ENCODE measurements at places on chromosomes 6 and 20.
A peak's percentile ranks its signal among the peaks of the same experiment; 100 is the strongest.

GRCh38 chr20:10167040-10167439, 51.6 kb upstream of the SNAP25 start:
- peaks cover 2% of the 10 kb centered on the region for H3K4me1 ChIP-seq
- H3K36me3 ChIP-seq, result no peaks in the 10 kb centered on the region
- H3K27ac ChIP-seq, result no peak overlapping the region

DNA sequence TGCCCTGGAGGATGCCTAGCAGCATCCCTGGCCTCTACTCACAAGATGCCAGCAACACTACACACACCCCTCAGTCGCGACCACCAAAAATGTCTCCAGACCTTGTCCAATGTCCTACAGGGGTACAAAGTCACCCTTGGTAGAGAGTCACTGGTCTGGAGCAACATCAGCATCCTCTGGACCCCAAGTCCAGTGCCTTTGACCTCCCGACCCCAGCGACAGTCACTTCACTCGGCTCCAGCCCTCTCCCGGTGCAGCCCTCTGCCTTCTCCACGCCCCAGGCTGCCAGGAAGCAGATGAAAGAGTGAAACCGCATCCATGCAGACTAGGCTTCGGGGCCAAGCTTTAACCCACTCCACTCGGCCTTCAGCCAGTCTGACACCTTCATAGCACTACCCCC, 92.0 kb upstream of the SRSF6 start:
- H3K4me1 ChIP-seq, result no peaks in the 10 kb centered on the region
- H3K4me3 ChIP-seq, result no peak overlapping the region
- no peak overlapping the region for H3K27ac ChIP-seq
- no peak for DNase-seq
- no peaks in the 10 kb centered on the region for H3K36me3 ChIP-seq

GRCh38 chr6:34696189-34696738, 303 bp downstream of the ILRUN start:
- DNase-seq, result no peak
- H3K4me3 ChIP-seq, result peak overlapping the region; percentile 93
- H3K4me1 ChIP-seq, result peaks cover 45% of the 10 kb centered on the region
- peak overlapping the region; percentile 96 for H3K27ac ChIP-seq
- peaks cover 12% of the 10 kb centered on the region for H3K36me3 ChIP-seq

- DNase-seq, result no peak
- no peaks in the 10 kb centered on the region for H3K4me1 ChIP-seq
- no peak overlapping the region for H3K4me3 ChIP-seq
- H3K36me3 ChIP-seq, result peaks cover 16% of the 10 kb centered on the region
These were observed 310.7 kb upstream of the PREP start for GRCh38 chr6:105713474-105714118.

DNA sequence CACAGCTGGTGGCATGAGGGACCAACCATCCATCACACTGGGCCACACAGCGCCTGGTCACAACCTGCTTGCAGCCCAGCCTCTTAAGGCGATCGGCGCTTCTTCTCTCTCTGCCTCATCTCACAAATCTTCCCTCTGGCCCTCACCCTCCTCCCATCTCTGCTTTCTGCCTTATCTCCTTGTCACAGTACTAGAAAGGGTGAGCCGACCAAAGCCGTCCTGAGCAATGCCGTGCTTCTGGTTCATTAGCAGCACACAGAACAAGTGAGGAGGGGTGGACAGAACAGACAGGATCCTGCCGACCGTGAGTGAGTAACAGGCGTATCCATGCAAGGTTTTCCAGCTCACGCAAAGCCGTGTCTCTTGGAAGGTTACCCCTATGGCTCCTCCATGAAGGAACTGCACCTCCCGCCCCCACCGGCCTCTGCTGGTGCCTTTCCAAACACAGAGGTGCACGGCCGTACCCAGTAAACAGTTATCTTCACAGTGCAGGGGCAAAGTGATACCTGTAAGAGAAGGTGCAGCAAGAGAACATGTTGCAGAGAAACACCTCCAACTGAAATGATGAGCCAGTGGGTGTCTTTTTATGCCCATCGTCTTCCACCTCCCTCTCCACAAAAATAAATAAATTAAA, 331.7 kb downstream of the FARS2 start:
- H3K27ac ChIP-seq, result peak overlapping the region; percentile 43
- no peak overlapping the region for H3K4me3 ChIP-seq
- peaks cover 25% of the 10 kb centered on the region for H3K36me3 ChIP-seq
- H3K27me3 ChIP-seq, result no peaks in the 10 kb centered on the region
- no peak for DNase-seq

- peaks cover 15% of the 10 kb centered on the region for H3K4me1 ChIP-seq
- H3K36me3 ChIP-seq, result peaks cover 25% of the 10 kb centered on the region
- H3K27me3 ChIP-seq, result peaks cover 4% of the 10 kb centered on the region
- H3K4me3 ChIP-seq, result peak within 1 kb of the TSS; percentile 96
These were observed at the start of gene CMTR1 for GRCh38 chr6:37432916-37433656. Gene CMTR1, plus strand, starts transcription at chr6:37433221. Its CDS starts 2,409 bp downstream, at chr6:37435630.

- no peak for DNase-seq
- no peaks in the 10 kb centered on the region for H3K27me3 ChIP-seq
- no peak overlapping the region for H3K27ac ChIP-seq
- peaks cover 41% of the 10 kb centered on the region for H3K36me3 ChIP-seq
- H3K4me1 ChIP-seq, result peaks cover 12% of the 10 kb centered on the region
These were observed 111.8 kb downstream of the UBE3D start for GRCh38 chr6:82953871-82954270.

DNA sequence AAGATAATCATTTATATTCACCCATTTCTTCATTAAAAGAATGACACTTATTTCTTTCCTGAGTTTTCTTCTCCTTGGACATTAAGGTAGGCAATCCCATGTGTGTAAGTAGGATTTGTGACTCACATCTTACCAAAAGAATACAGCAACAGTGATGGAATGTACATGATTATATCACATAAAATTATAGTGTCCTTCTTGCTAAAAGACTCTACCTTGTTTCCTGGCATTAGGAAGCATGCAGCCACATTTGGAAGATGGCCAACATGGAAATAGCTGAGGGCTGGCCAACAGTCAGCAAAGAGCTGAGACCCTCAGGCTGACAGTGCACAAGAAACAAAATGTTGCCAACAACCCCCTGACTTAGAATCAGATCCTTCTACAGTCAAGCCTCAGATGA, 327.9 kb upstream of the MARCKS start:
- H3K36me3 ChIP-seq, result no peaks in the 10 kb centered on the region
- H3K4me3 ChIP-seq, result no peak overlapping the region
- H3K4me1 ChIP-seq, result no peaks in the 10 kb centered on the region
- no peak for DNase-seq
- H3K27ac ChIP-seq, result no peak overlapping the region

- H3K36me3 ChIP-seq, result peaks cover 3% of the 10 kb centered on the region
- peak overlapping the region; percentile 96 for H3K27ac ChIP-seq
- peaks cover 48% of the 10 kb centered on the region for H3K4me1 ChIP-seq
These were observed 153.0 kb downstream of the BCAS1 start for GRCh38 chr20:53917145-53918019.

- peaks cover 27% of the 10 kb centered on the region for H3K27me3 ChIP-seq
- no peak overlapping the region for H3K4me3 ChIP-seq
- DNase-seq, result no peak
- no peak overlapping the region for H3K27ac ChIP-seq
These were observed 32.8 kb downstream of the TNXB start for GRCh38 chr6:32076321-32076809.

DNA sequence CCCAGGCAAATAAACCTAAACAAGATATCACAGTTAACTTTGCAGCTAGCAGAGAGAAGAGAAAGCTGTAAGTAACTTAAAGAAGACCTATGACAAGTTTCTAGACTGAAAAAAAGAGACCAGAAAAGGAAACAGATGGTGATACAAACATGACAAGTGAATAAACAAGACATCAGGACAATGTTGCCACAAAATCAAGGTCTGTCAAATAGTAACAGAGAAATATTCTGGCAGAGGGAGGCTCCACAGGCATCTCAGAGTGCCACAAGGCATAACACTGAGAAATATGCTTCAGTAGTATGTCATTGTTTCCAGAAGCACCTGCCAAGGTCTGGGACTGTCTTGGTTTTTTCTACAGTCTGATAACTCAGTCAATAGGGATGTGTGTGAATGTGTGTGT, 332.2 kb downstream of the KHDRBS2 start:
- no peak for DNase-seq
- H3K36me3 ChIP-seq, result peaks cover 26% of the 10 kb centered on the region
- no peak overlapping the region for H3K4me3 ChIP-seq

- peaks cover 30% of the 10 kb centered on the region for H3K4me1 ChIP-seq
- peaks cover 47% of the 10 kb centered on the region for H3K36me3 ChIP-seq
- no peak overlapping the region for H3K27ac ChIP-seq
These were observed 63.5 kb upstream of the NEDD9 start for GRCh38 chr6:11295969-11296368.

- H3K4me3 ChIP-seq, result no peak overlapping the region
- H3K36me3 ChIP-seq, result no peaks in the 10 kb centered on the region
- peaks cover 11% of the 10 kb centered on the region for H3K27me3 ChIP-seq
These were observed 33.4 kb upstream of the SRPK1 start for GRCh38 chr6:35954333-35954732.

DNA sequence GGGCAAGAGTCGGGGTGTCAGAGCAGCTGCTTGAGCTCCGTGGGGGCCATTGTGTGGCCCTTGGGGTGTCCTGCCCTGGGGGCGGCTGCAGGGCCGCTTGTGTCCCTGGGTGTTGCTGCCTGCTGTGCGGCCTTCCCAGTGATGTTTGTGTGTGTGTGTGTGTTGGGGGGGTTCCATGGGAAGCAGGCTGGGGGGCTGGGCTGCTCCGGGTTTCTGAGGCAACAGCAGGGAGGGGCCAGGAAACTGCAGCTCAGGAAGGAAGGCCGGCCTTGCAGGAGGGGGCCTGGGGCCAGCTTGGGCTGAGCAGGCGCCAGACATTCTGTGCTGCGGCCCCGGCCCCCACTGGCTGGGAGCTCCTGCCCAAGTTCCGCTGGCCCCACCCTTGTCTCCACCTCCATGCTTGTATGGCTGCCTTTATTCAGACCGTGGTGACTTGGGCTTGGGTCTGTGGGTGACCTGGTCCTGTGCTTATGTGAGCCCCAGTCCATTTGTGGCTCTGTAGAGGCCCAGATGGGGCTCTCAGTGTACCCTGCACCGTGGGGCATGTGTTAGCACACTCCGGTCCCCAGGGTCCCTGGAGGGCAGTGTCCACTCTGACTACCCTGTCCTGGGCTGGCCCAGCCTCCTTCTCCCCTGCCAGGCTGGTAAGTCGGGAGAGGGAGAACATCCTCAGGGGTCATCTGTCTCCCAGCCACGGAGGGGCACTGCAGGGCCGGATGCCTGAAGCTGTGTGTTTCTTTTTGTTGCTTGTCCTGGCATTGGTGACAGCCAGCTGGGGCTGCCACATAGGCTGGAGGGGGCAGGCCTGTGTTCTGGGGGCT, 4.6 kb upstream of the SOX18 start:
- H3K4me3 ChIP-seq, result no peak overlapping the region
- DNase-seq, result no peak
- H3K4me1 ChIP-seq, result peaks cover 9% of the 10 kb centered on the region
- H3K27me3 ChIP-seq, result peaks cover 47% of the 10 kb centered on the region
- no peak overlapping the region for H3K27ac ChIP-seq

DNA sequence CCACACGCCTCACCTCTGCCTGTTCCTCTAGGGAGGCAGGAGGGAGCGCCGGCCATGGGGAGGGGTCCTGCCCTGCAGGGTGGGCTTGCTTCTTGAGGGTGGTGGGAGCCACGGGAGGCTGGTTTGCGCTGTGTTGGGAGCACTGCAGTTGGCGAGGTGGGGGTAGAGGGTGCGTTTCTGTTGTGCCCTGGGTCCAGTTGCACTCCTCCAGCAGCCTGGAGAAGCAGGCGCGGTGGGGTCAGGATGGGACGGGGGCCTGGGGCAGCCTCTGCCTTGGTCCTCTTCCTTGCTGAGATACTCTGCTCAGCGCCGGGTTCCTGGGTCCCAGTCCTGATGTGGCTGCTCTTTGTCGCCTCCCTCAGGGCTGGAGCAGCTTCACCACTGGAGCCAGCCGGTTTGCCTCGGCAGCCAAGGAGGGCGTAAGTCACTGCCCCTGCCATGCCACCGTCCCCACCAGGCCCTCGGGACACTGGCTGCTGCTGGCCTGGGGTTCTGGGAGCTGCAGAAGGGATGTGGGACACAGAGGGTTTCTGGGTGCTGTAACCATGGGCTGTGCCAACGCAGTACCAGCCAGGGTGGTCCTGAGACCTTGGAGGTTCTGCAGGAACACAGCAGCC, 8.4 kb downstream of the ARFGAP1 start:
- peaks cover under 1% of the 10 kb centered on the region for H3K4me1 ChIP-seq
- H3K36me3 ChIP-seq, result peaks cover 50% of the 10 kb centered on the region
- H3K27ac ChIP-seq, result no peak overlapping the region
- DNase-seq, result no peak

DNA sequence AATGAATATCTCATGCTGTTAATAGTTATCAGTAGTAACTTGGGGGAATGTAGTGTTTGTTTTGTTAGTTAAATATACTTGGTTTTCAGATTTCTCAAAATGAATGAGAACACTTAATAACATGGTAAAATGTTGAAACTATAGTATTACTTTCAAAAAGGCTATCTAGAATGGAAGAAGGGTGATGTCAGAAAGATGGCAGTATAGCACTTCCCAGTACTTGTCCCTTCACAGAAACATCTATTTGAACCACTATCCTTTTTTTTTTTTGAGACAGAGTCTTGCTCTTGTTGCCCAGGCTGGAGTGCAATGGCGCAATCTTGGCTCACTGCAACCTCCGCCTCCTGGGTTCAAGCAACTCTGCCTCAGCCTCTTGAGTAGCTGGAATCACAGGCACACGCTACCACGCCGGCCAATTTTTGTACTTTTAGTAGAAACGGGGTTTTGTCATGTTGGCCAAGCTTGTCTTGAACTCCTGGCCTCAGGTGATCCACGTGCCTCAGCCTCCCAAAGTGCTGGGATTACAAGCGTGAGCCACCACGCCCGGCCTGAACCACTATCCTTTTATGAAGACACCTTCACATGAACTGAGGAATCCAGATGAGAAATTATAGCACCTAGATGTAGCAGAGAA, 4.7 kb upstream of the ECHDC1 start:
- H3K27ac ChIP-seq, result no peak overlapping the region
- peaks cover 31% of the 10 kb centered on the region for H3K4me1 ChIP-seq
- no peak for DNase-seq
- no peak overlapping the region for H3K4me3 ChIP-seq

DNA sequence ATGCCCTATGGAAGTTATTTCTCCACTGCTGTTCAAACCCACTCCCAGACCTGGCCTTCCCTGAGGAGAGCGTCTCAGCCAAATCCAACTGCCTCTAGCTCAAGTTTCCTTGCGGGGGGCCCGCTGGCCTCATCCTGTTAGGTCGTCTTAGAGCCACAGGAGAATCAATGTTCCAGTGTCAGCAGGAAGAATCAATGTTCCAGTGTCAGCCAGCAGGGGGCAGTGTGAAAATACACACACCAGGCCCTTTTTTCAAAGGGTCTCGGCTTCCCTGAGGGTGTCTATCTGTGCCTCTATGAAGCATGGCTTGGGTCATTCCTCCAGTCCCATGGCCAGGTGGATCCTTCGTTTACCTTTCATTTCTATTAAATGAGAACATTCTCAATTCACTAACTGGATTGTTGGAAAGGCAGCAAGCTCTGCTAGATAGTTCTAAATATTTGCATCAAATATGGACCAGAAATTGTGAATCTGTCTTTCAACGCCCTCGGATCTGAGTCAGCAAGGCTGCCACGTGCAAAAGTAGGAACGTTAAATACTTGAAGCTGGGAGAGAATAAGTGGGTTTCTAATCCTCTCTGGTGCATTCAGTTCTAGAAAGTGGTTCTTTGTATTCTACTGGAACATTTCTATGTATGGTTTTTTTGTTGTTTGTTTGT, 19.2 kb downstream of the PRND start:
- H3K4me1 ChIP-seq, result peaks cover 8% of the 10 kb centered on the region
- H3K4me3 ChIP-seq, result no peak overlapping the region
- peak; percentile 35 for DNase-seq
- H3K27ac ChIP-seq, result no peak overlapping the region
- no peaks in the 10 kb centered on the region for H3K36me3 ChIP-seq

Data from stimulated activated naive B cell treated with anti-CD40 and anti-IgM and Interleukin-4, amounts not matched to agents 10 μg/mL and 1 μg/mL and 100 μg/mL, for 72 hours (primary cell).